ENCODE measurements at places on chromosomes 2 and 18.

GRCh38 chr2:96356889-96357288 is 21.3 kb downstream of the NCAPH start:
- DNase-seq, result no peak

DNA sequence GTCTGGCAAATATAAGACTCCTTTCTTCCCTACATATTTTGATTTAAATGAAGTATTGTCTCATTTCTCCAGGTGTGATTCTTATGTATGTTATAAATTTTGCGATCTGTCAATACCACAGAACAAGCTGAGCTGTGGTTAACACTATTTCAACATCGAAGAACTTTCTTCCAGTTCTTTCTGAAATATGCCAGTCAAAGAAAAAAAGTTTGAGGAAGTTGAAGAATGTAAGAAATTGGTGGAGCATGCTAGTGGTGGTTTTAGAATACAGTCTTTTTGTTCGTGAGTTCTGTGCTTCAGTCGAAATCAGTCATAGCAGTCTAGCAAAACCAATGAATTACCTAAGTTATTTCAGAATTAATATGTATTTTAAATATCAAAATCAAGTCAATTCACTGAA is 8.6 kb upstream of the COBLL1 start:
- DNase-seq, result no peak

GRCh38 chr2:216508229-216508628 is 9.6 kb downstream of the RPL37A start:
- no peak for DNase-seq

DNA sequence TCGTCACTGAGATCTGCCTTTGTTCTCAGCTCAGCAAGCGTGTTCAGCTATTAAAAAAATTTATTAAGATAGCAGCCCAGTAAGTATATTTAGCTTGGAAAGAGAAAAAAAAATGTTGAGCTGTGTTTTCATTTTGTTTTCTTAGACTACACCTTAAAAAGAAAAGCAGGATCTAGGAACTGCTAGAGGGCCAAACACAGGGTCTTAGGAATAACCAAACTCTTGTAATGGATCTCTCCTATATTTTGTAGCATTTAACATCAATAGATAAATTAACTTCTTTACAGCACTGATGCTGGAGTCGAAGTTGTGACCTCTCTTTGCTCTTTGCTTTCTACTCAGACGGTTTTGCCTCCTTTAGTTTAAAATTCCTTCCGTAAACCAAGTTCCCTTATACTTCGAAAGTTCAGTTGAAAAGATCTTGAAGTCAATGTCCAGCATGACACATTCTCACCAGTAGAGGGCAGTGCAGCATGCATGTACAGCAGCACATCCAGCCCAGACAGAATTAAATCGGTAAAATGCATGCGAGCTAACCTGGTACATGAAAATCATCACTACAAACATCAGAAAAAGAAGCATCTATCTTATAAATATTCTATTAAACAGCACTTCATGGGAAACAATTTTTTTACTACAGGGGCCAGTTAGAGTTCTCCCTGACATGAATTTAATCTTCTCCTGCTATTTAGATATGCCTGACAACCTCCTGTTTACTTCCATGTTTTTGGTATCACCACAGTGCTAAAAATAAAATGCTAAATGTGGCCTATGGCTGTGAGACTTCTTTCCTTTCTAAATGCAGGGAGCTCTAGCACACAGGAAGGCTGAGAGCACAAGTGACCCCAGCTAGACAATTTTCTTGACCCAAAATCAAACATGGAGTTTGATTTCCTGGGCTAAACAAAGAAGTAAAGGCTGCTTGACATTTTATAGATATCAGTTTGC is 48.2 kb upstream of the MAP3K20 start:
- DNase-seq, result peak; percentile 82

DNA sequence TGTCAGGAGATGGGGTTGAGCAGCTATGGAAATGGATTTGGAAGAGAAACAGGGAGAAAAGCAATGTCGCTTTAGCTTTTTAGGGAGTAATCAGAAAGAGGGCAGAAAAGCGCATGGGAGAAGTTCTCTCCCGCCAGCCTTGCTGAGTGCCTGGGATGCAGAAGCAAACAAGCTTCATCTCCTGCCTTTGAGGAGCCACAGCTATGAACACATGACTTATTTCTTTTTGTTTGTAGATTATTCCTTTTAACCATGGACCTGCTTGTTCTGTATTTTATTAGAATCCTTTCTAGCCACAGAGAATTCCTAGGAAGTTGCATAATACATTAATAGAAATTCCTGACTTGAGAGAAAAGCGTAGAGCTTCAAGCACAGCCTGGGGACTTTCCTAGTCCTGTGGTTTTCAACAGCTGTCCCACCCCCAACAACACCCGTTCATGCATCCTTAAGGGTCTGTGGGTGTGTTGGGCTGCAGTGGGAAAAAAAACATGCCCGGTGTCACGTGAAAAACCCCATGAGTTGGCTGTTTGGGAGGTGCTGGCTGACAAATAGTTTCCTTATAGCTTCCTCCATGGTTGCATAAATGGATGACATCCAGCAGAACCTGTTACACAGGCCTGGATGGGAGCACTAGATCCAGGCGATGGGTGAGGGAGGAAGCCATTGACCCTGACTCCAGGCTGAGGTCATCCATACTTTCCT is 14.9 kb downstream of the SLC9A4 start:
- DNase-seq, result peak; percentile 36

- DNase-seq, result no peak
Observed at GRCh38 chr2:62335612-62336011, 139.7 kb downstream of the B3GNT2 start.

- DNase-seq, result no peak
Observed at GRCh38 chr2:84491256-84491655, 25.0 kb upstream of the DNAH6 start.

DNA sequence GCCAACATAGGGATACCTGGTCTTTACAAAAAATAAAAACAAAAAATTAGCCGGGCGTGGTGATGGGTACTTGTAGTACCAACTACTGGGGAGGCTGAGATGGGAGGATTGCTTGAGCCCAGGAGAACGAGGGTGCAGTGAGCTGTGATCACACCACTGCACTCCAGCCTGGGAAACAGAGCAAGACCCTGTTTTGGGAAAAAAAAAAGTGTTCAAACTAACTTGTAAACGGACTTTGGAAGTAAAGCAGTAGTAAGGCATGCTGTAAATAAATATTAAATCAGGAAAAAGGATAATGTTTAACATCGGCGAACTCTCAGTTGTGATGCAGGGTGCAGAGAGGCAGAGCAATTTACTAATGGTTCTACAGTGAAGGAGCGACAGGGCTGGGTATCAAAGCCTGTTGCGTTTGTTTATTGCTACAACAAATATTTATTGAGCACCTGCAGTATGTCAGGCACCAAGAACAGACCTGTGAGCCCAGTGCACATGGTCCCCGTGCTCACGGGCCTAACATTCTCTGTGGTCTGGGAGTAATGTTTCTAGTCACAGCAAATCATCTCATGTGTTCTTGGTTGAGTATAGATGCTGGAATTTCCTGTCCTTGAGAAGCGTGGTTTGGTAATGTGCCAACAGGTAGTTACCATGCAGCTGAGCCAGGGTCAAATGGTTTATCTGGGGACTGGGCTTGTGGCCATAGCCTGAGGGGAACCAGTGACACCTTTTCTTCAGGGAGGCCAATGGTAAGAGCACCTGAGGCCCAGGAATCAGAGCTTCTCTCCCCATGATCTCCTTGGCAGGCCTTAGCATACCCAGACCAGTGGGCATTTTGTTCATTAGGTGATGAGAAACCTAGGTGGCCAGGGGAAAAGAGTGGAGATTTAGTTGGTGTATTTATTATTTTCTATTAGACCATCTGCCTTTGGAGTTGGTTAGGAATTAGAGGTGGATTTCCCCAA is 27.9 kb upstream of the GREB1 start:
- no peak for DNase-seq

DNA sequence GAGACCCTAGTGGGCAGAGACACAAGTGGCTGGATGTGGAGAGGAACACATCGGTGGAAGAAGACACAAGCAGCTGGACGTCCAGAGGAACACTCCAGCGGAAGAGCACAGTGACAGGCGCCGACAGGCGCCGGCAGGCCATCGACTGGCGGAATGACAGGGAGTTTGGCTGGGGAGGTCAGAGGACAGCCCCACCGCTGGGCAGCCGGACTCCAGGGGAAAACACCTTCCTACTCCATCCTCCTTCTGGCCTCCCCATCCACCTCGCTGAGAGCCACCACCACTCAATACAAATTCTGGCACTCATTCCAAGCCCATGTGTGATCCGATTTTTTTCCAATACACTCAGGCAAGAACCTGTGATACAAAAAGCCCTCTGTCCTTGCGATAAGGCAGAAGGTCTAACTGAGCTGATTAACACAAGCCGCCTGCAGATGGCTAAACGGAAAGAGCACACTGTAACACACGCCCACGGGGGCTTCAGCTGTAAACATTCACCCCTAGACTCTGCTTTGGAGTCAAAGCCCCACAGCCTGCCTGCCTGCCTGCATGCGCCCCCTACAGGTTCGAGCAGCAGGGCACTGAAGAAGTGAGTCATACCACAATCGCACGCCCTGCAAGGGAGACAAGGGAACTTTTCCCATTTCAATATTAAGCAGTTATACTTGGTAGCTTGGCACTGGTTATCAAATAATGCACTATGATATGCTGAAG is 50.2 kb upstream of the LRP1B start:
- no peak for DNase-seq

GRCh38 chr18:32427084-32427900 is 43.4 kb downstream of the GAREM1 start:
- DNase-seq, result no peak

- no peak for DNase-seq
Observed at GRCh38 chr2:233794128-233794658, 16.1 kb downstream of the MROH2A start.

GRCh38 chr2:226411205-226411604 is 388.4 kb downstream of the IRS1 start:
- no peak for DNase-seq

DNA sequence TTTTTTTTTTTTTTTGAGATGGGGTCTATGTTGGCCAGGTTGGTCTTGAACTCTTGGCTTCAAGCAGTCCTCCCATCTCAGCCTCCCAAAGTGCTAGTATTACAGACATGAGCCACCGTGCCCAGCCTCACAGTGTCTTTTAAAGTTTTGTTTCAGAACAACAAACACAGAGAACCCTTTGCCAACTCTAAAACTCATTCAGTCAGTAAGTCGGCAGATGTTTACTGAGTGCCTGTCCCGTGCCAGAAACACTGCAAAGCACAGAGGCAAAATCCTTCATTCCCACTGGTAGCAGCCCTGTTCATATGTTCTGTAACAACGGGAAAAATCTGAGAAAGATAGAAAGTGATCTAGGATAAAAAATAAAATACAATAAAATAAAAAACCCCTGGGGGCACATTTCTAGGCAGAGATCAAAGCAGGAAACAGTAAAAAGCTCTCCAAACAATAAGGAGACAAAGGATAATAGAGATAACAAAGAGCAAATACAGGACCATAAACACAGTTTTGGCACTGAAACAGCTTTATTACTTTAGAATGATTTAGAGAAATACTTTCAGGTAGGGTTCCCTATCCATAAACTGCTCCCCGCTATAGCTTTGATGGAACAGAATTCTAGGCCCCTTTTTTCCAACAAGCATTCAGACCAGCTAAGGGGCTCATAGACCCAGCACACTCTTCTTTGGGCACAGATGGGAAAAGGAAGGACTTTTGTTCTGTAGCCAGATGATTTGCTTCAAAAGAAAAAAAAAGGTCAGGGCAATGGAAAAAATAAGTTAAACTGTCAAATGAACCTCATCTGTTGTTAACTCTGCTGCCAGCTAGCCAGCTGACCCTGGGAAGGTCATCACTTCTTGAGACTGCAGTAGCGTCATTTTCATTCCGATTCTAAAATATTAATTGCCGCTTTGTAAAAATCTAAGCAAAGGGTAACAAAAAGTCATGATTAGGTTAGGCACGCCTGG is 212.3 kb downstream of the CDH20 start:
- DNase-seq, result no peak
